Activated T-cell treated with anti-CD3 and anti-CD28 coated beads for 24 hours (primary cell): ENCODE measurements at places on chromosomes 3 and 15.

DNA sequence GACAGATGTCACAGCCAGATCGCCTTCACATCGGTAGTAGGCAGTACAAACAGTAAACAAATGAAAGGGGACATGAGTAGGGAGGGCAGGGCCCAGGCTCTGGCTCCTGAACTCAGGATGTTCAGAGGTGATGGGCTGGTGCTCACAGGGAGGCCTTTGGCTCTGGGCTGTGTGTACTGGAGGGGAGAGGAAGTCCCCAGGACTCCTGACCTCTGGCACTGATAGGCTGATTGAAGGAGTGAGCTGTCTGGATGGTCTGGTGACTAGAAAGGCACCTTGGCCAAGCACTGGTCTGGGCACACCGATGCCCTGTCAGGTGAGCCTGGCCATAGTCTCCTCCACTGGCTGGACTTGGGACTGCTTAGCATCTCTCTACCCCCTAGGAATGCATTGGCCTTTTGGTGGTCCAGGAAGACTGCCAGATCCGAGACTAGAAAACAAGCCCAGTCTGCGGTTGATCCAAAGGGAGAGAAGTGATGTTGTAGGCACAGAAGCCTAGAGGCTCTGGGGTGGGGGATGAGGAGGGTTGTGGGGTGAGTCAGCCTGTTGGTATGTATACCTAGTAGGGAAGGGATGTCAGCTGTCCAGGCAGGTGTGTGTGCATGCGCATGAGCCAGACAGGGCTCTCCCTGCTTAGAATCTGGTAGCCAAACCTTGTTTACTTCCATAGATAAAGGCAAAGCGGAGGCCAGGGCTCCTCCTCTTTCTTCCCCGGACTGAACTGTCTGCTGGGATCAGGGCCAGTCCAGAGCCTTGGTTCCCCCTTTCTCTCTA, 1.9 kb downstream of the SPINT1 start:
- DNase-seq = no peak

DNA sequence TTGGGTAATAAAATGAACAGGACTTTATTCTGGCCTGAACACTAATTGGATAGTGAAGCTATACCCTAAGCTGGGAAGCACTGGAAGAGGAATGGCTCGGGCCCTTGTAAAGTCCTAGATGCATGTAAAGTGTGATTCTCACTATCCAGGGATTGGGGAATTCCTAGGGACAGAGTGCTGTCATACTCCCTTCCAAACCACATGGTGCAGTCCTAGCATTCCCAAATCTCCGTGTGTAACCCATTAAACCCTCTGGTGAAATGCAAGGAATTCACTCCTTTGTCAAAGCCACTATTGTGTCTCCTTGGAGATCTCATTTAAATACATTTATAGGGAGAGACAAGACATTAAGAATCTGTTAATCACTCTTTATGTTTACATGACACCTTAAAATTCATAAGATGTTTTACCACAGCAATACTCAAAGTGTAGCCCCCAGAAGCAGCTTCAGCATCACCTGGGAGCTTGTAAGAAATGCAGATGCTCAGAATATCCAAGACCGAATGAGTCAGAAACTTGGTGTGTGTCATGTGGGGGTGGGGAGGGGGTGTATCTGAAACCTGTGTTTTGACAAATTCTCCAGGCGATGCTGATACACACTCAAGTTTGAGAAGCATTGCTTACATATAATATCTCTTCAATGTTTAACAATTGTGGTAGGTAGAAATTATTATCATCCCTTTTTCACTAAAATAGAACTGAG, 121.8 kb upstream of the NPHP3 start:
- no peak for DNase-seq

GRCh38 chr3:2578560-2578959, 479.9 kb downstream of the CNTN4 start:
- no peak for DNase-seq

DNA sequence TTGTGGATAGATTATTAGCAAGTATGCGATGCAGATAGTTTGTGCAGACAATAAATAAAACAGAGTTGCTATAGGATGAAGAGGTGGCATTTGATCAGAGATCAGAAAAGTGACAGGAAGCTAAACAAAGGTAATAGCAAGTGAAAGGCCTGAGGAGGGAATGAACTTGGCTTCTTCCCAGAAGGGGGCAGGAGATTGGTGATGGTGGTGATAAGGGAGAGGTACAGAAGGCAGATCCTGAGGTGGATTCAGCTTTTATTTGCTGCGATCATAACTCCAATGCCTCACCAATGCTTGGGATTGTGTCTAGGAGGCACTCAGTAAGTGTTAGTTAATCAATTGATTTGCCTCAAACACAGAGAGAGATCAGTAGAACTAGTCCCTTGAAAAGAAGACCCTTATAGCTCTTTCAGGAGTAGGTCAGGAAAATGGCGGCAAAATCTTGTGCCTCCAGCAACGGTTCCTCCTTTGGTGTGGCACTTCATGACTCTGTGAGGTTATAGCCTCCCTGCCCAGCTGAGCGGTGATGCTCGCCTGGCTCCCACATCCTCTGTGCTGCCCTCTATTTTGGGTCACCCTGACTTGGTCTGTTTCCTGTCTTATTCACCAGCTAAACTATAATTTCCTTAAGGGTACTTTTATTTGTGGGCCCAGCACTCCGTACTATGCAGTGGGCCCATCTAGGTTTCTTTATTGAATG, 37.5 kb downstream of the TGFBR2 start:
- DNase-seq = no peak

- DNase-seq = no peak
Observed at GRCh38 chr3:15860014-15860934, 62.5 kb upstream of the ANKRD28 start.

DNA sequence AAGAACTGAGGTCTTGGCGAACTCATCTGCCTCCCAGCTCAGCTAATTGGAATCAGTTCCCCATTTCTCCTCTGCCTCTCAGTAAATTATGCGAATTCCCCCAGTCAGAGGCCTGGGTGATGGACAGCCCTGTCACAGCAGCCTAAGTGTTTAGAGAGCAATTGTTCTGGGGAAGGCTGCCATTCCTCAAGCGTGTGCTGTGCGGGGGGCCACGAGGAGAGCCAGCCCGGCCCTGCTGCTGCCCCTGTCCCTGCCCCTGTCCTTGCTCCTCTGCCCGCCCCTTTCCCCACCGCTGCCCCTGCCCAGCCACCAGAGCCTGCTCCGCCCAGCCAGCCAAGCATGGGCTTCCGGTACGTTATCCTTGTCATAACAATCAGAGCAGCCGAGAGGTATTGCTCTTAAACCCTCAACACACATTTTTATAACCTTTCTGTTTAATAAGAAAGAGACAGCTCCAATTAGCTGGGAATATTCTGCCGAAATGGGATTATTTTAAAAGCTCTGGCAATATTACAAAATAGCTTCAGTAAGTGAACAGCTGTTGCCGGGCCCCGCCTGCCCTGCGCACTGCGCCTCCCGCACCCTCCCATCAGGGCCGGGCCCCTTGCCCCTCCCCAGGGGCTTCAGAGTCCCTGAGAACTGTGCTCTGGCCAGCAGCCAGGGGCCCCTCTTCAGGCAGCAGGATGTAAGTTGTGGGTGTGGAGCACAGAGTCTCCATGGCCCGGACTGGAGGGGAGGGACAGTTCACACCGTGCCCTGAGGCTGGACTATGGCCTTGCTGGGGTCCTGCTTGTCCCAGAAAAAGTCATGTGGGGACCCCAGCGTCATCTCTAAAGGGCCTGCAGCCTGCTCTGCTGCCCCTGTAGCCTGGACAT, 12.4 kb upstream of the CACNA2D2 start:
- no peak for DNase-seq

- DNase-seq = no peak
Observed at GRCh38 chr3:140249188-140249587, 314.2 kb downstream of the CLSTN2 start.

- no peak for DNase-seq
Observed at GRCh38 chr3:183050706-183051105, 48.6 kb downstream of the MCCC1 start.

- no peak for DNase-seq
Observed at GRCh38 chr3:18246336-18247060, 178.6 kb downstream of the SATB1 start.

DNA sequence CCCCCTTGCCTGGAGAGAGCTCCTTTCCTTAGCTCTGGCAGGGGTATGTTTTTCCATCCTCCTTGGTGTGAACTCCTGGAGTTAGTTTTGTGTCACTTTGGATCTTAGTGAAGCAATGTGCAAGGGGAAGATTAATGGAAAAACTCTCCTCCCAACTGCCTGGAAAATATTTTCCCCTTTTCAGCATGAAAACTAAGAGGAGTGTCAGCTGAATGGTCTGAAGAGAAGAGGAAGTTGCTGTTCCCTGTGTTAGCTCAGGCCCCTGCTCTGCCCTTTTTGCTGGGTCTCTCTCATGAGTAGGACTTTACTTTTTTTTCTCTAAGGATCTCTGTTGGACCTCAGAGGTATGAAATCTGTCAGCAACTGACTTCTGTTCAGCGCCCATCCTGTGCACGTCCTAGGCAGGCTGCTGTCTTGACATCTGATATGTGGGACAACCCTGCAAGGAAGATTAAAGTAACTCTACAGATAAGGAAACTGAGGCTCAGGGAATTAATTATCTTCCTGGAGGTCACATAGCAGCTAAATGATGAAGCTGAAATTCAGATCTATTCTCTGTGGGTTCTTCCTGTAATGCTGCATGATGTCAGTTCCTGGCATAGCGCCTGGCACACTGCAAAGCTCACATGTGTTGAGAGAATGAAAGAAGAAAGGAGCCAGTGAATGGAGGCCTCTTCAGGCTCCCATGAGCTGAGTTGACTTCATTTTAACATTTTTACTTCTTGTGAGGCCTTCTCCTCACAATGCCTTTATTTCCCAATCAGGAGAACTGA, 109.7 kb upstream of the GALNT15 start:
- no peak for DNase-seq

GRCh38 chr15:51652084-51652668, 29.1 kb upstream of the SCG3 start:
- no peak for DNase-seq

- no peak for DNase-seq
Observed at GRCh38 chr3:49020330-49021212, 1.4 kb upstream of the NDUFAF3 start.

DNA sequence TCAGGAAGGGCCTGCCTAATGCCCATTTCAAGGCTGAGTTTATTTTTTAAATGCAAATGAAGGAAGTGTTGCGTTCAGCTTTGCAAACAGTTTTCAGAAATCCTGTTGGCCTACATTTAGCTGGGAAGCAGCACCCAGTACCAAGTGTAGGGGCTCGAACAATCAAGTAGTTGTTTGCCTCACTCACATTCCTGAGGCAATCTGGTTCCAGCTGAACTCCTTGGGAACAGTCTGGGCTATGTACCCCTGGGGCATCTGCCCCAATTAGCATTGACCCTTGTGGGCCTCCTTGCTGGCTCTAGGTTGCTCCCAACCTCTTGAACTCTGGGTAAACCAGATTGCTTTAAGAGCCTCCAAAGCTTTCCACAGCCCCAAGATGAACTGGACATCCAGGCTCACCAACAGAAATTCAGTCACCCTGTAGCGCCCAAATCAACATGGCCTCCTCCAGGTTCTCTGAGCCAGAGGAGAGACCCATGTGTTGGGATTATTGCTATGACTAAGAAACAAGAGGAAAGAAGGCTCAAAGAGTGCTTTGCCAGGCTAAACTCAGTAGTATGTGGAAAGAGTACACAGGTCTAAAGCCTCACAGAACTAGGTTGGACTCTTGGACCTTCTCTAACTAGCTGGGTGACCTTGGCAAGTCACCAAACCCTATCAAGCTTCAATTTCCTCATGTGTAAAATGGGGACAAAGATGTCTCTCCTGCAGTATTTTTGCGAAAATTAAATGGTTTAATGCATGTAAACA, 532.7 kb downstream of the SOX2 start:
- DNase-seq = no peak

DNA sequence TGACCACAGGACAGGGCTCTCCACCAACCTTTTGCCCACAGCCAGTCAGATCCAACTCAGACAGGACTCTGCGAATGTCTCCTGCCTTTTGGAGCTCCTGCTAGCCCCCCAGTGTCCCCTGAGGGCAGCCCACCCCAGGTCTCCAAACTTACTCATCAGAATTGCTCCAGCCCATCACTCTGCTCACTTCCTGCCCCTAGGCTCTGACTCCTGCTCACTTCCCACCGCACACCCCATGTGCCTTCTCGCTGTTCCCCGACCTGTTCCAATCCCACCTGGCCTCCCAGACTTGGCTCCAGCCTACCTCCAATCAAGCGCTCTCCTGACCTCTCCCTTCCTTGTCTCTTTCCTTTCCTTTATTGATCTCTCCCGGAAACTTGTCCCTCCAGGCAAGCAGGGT, 5.9 kb upstream of the STRA6 start:
- DNase-seq = no peak

- DNase-seq = no peak
Observed at GRCh38 chr3:16255726-16256125, 9.0 kb downstream of the DPH3 start.

DNA sequence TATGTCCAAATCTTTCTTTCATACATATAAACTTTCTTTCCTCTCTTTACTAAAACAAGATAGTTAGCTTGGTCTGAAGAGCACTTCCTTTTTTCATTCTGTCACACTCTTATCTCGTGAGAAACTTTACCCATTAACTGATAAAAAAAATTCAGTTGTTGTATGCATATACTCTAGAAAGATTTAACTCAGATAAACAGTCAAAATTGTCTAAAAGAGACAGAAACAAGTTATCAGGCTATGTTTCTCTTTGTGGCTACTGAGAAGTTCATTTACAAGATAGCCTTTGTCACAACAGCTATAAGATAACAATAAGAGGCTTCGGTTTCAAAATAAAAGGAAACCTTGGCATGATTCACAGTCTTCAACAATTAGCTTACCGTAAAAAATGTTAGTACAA, 235.7 kb upstream of the ATP10A start:
- DNase-seq = no peak

DNA sequence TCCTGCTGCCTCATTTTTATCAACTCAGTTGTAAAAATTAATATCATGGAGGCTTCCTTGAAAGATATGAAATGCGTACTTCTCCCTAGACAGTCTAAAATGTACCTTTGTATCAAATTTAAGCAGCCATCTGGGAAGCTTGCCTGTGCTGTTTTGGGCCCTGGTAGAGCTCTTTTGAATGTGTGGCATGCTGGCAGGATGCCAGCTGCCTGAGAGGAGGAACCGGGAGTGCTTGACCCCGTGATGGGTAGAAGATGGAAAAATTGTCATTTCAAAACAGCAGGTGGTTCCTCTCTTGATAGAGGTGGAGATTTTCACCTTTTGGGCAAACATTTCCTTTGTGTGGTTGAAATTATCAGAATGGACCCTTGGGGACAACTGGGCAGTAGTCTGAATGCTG, 245.3 kb downstream of the RPLP1 start:
- DNase-seq = no peak

DNA sequence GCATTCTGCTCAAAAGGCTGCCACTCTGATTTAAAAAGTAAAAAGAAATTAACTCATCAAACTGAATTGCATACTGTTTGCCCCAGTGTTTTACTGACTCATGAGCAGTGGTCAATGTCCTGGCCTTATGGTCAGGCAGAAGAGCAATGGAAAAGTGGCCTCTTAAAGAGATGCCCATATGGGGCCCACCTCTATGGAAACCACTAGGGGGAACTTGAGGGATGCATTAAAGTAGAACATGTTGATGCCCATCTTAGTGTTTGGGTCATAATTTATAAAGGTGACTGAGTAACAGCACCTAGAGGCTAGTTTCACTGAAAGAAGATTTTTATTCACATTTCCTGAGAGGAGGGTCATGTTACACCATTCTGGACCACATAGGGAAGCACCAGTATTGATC, 66.5 kb upstream of the RNU6-1 start:
- no peak for DNase-seq
